SJSA1 (cell line): ENCODE measurements at places on chromosomes 2 and 18.

DNA sequence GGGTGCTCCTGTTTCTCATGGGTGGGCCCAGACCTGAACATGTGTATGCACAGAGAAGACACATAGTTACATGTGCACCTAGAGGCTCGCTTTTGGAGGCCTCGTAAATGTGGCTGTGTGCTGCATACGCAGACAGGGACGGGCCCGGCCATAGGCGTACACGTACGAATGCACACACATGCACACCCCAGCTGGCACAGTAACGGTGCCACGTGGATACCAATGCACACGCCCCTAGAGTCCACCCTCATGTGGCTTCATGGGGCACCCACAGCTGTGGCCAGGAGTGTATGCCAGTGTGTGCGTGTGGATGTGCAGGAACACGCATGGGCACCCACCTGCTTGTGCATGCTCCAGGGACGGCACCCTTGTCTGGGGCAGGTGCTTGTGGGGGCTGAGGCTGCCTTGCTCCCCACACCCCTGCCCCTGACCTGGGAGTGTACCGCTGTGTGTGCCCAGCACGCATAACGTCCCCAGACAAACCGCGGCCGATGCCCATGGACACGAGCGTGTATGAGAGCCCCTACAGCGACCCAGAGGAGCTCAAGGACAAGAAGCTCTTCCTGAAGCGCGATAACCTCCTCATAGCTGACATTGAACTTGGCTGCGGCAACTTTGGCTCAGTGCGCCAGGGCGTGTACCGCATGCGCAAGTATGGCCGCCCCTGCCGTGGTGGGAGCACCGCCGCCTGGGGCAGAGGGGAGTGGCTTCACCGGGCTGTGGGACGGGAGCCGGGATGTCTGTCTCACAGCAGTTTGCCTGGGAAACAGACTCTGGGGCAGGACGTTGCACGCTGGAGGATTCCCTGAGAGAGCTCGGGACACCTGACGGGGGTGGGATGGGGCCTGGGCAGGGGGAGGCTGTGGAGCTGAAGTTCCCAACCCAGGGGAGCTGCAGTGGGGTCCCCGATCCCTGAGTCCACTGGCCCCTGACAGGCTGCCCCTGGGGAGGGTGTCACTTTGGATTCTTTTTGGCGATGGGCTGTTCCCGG, 21.0 kb downstream of the ZAP70 start:
- no peak for DNase-seq

DNA sequence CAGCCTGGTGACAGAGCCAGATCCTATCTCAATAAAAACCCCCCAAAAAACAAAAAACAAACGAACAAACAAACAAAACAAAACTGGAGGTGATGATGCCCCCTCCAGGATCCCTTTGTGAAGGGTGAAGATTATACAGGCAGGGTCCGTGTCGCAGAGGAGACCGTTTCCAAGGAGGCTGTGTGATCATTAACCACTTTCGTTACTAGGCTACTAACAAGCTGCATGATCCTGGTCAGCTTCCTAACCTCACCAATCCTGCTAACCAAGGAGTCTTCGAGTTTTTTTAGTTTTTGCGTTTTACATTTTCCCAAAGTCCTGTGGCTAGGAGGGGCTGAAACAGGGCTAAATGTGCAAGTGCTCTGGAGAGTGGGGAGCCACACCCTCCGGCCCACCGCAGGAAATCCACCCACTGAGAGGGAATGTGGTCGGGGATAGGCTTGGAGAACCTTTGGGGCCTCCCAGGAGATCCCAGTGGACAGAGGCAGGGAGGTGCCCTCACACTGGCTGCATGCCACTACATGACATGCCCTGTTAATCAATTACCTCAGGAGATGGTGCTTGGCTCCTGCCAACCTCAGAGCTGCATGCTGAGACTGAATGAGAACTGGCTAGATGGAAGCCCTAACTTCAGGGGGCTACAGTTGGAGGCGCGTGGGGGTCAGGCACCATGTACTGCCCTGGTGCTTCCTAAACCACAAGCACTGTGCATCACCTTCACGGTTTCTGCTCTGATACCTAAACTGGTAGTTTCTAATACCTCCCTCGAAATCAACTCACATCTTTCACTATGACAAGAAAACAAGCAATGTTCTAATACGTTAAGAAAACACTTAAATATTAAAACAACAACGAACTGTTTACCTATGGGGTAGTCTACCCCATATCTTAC, 67.5 kb upstream of the RGPD5 start:
- peak; percentile 25 for DNase-seq

GRCh38 chr2:138948070-138948539, 167.9 kb upstream of the NXPH2 start:
- DNase-seq = peak; percentile 89

GRCh38 chr2:235017441-235017840, 65.6 kb downstream of the SH3BP4 start:
- DNase-seq = no peak

- no peak for DNase-seq
These were observed 97.3 kb upstream of the CHAC2 start for GRCh38 chr2:53670331-53670730.

DNA sequence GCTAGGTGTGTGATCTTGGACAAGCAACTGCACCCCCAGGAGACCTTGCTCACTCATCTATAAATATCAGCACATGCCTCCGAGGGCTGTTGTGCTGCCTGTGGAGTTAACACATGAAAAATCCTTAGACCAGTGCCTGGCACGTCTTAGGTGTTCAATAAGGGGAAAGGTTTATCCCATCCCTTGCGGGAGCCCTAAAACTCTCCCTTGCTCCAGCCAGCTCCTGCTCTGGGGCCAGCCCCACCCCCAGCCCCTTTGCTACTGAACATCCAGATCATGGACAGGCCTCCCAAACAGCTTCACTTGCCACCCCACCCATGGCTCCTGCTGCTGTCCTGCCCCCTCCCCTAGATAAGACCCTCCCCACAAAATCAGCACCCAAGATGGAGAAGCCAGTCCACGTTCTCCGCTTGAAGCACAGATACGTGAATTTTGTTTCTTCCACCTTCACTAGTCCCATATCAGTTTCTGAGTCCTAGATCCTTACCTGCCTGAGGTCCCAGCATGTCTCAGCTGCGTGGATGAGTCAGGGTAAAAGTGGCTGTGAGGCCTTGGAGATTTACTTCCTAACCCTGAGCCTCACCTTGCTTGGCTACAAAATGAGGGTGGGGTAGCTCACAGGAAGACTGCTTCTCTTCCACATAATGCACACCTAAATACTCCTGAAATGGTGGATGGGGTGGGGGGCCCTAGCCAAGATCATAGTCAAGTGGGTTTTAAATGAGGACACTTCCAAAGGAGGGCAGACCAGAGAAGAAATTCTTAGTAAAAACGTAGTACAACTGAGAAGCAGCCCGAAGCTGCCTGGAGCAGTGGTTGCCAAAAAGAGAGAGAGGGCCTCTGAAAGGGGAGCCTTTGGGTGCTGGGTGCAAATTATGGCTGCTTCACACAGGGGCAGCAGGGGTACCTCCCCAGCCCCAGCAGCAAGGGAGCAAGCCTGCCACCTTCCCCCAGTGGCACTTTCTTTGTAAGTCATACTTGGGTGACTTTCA, 40.4 kb downstream of the C1QL2 start:
- no peak for DNase-seq

- DNase-seq = peak; percentile 60
These were observed 514 bp downstream of the BCL2L11 start for GRCh38 chr2:111121028-111121827.

- no peak for DNase-seq
These were observed 29.0 kb downstream of the ZAP70 start for GRCh38 chr2:97742381-97742847.

DNA sequence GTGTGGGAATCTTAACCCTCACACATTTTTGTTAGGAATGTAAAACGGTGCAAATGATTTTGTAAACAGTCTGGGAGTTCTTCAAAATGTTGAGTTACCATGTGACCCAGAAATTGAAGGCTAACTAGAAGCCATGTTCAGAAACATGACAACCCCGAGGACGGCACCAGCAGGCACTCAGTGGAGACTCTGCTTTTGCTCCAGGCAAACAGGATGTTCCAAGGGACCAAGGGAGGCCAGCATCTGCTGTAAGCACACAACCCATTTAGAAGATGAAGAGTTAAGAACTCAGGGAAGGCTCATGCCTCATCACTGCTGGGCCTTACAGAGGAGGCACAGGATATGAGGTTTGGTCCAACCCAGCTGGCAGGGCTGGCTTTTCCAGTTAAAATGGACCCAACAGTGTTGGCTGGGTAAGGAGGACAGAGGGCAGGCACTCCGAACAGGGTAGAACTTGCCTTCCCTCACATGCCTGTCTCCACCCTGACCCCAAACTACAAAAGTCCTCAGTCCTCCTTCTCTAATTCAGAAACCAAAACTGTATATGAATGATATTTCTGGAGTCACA, 23.6 kb downstream of the PARD6G start:
- no peak for DNase-seq

GRCh38 chr18:10038268-10038667, 124.5 kb downstream of the VAPA start:
- DNase-seq = no peak

- no peak for DNase-seq
These were observed 11.7 kb upstream of the SCRN3 start for GRCh38 chr2:174383796-174384195.

DNA sequence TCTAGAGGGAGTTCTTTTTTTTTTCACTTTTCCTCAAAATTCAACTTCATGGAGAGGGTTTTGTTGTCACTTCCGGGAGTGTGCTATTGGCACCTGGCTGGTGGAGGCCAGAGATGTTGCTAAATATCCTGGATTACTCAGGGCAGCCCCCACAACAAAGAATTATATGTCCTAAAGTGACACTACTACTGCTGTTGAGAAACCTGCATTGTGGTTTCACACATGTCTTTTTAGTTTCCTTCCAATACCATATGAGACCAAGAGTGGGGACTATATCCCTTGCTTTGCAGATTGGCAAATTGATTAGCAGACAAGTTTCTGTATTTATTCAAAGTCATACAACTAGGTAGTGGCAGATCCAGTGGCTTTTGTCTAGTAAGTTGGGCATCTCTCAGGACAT, 826.8 kb downstream of the TRIB2 start:
- no peak for DNase-seq

DNA sequence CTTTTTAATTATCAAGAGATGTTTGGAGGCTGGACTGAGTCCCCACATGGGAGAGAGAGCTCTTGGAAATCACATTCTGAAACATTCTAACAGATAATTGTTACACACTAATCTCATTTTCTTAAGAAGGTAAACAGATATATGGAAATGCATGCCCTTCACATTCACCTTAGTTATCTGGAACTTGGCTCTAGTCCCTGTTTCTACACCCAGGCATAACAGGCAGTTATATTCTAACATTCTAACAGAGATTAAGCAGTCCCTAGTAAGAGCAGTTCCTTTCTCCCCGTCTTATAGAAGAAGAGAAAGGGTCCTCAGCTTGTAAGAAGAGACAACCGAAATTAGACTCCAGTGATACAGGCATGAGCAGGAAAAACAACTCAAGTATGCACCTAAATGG, 385.4 kb downstream of the SOX11 start:
- no peak for DNase-seq

- no peak for DNase-seq
These were observed 94.4 kb downstream of the MEP1B start for GRCh38 chr18:32284284-32284683.

DNA sequence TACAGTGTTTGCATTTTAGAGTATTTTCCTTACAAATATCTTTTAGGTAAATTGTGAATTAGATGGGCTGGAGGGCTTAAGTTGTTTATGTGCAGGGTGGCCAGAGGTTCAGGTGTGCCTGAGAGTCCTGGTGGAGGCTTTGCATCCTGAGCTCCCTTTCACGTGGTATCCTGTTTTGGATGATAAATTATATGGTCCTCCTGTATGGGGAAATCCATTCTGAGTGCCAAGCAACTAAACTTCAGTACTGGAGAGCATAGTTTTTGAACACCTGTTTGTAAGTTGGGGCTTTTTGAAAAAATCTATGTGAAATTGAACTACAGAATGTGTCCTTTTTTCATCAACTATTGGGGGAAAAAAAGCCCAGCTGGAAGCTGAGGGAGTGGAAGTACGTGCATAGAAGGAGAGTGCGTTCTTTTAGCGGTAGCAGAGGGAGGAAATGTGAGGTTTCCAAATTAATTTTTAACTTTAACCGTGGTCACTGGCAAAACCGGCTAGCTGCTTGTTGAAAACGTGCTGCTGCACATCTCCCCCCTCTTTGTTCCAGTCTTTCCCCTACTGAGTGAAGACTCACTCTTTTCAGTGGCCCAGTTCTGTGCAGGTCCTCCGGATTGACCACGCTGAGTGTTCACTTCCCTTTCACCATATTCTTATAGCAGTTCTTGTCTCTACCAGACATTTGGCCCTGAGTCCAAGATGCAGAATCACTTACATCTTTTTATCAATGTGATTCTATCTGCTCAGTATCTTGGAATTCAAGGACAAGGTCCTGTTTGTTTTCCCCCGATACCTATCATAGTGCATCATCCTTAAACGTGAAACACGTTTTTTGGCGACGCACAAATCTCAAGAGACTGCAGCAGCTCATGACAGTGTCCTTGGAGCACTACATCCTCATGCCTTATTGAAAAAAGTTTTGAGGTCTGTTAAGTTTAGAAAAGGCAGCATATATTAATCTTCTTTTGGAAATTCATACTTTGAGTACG, 15.3 kb downstream of the CNOT11 start:
- DNase-seq = no peak

DNA sequence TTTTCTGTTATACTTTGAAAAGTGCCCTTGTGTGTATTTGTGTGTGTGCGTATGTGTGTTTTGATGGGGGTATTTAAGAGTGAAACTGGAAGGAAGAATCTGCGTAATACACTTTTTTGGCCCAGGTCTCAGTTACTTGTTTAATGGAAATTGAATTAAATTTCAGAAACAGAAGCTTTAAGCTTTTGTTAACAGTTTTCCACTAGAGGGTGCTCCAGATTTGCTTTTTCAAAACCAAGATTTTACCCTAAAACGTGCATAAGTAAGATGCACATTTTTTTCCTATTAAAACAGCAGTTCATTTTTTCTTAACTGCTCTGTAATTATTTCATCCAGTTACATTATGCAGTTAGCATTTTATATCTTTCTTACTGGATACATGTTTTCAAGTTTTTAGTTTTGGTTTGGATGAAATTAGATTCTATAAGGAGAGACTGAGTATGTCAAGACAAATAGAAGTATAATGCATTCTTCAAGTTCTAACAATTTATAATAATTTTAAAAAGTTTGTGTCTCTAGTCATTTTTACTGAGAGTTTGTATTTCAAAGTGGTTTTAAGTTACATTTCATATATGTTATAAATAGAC, 97.2 kb downstream of the PIK3C3 start:
- peak; percentile 22 for DNase-seq

DNA sequence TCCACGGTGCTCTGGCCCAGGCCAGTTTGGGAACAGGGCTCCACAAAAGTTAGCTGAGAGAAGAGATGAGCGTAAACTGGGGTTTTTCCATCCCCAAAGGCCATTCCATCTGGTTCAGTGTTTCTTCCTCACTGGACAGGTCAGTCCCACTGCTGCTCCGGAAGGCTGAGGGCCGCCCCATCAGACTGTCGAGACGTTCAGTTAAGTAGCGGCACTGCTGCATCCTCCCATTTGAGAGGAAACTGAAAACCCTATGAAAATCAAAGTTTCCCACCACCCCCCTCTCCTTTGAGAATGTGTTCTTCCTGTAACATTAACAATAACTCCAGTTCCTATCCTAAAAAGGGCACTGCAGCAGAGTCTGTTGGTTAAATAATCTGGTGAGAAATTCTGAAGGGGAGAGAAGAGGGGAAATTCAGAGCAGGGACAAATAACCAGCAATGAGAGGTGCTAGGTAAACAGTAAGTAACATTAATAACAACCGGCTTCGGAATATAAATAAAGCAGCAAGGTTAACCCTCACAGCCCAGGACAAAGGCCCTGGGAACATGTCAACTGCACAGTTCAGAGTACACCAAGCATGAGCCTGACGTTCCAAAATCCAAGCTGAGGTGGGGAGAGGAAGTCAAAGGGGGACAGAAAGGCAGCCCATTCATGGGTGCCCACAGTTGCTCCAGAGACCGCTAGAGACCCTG, 55.4 kb downstream of the UXS1 start:
- no peak for DNase-seq

GRCh38 chr2:112293636-112294401, 18.4 kb downstream of the ZC3H6 start:
- DNase-seq = no peak
